Activated naive CD4-positive, alpha-beta T cell (primary cell): ENCODE measurements at places on chromosomes 5 and 9.
A peak's percentile ranks its signal among the peaks of the same experiment; 100 is the strongest.

DNA sequence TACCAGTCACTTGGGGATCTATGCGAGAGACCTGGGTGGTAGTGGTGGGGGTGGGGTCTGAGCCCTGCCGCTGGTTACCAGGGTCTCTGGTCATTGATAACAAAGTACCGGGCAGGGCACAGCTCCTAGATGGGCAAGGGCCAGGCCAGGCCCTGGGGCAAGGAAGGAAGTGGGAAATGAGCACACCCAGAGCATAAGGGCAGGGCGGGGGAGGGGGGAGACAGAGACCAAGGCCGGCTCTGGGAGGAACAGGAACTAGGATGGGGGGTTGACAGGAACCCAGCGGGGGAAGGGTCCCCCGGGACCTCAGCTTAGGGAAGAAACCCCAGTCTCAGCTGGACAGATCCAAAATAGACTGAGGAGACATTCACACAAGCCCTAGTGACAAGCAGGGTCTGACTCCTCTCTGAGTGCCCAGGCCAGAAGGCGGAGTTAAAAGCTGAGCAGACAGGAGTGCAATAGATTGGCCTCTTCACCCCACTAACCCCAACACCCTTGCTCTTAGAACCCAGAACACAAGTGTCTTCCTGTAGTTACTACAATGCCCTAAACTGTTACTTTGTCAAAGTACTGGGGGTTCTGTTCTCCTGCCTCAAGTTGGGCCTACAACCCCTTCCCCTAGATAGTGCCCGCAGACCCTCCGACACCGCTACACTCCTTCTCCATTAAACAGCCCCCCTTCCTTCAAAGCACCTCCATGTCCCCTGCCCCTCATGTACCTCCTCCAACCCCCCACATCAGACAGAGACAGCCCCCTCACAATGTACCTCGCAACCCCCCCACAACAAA lies 628 bp downstream of the ATOSB start:
- no peak for DNase-seq

DNA sequence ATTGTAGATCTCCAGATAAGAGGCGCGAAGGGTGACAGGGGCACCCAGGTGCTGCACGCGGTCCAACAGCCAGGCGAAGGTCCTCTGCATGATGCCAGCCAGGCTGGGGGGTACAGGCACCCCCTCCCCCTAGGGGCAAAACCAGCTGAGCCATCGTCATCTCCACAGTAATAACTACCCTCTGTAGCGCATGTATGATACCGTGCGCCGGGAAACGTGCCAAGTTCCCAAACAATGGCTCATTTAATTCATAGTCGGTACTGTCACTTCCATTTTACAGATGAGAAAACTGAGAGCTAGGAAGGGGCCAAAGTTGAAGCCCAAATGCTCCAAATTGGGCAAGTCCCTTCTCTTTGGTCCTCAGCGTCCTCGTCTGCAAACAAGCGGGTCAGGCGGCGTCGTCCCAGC lies 1.5 kb downstream of the KIF12 start:
- DNase-seq, result no peak

- DNase-seq, result no peak
These were observed 126.1 kb upstream of the WWC1 start for GRCh38 chr5:168165221-168165914.

GRCh38 chr5:140965905-140966292 lies 377 bp upstream of the PCDHAC2 start:
- DNase-seq, result no peak

- DNase-seq, result no peak
These were observed 56.0 kb upstream of the TPD52L3 start for GRCh38 chr9:6272229-6272598.

DNA sequence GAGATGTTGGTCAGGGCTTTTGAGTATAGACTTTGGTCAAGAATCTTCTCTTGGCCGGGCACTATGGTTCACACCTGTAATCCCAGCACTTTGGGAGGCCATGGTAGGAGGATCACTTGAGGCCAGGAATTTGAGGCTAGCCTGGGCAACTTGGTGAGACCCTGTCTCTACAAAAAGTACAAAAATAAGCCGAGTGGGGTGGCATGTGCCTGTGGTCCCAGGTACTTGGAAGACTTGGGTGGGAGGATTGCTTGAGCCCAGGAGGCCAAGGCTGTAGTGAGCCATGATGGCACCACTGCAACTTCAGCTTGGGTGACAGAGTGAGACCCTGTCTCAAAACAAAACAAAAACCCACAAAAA lies 57.5 kb downstream of the ACER2 start:
- DNase-seq, result no peak

DNA sequence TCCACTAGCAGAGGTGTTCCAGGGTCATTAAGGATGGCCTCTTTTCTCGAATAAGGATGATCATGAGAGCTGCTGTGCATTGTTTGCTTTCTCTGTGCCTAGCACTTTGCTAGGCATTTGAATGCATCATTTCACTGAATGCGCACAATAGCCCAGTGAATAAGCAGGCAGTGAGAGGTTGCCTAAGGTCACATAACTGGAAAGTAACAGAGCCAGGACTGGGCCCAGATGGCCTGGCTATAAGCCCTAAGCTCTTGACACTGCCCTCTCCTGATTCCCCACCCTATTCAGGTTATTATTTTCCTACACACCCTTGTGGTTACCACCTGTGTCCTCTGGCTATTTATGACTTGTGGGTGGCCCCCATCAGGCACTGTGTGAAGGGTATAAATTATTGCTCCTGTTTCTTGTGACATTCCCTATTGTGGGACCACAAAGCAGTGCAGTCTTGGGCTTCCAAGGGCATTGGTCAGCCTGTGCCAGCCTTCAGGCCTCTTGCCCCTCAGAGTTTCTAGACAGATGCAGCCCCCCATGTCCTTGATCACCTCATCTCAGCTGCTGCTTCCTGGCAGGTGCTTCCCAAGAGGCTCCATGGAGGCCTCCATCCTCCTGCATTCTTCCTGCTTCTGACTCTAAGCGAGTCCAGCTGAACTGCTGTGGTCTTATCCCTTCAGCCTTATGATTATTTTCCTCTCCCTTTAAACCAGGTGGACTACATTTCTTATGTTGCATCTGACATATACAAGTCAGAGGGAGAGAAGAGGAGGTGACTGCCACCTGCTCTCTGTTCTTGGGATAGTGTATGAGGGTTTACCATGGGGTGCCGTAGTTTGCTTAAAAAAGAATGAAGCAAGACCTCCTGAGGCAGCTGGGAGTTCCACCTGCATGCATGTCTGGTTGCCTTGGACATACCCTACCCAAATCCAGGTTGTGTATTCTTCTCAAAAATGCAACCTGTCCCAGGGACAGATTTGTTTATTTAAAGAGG lies 47.6 kb downstream of the ANGPTL2 start:
- no peak for DNase-seq

GRCh38 chr5:95949810-95950209 lies 11.8 kb downstream of the ELL2 start:
- DNase-seq, result no peak

- DNase-seq, result no peak
These were observed 167.7 kb downstream of the TARS1 start for GRCh38 chr5:33608344-33609041.

DNA sequence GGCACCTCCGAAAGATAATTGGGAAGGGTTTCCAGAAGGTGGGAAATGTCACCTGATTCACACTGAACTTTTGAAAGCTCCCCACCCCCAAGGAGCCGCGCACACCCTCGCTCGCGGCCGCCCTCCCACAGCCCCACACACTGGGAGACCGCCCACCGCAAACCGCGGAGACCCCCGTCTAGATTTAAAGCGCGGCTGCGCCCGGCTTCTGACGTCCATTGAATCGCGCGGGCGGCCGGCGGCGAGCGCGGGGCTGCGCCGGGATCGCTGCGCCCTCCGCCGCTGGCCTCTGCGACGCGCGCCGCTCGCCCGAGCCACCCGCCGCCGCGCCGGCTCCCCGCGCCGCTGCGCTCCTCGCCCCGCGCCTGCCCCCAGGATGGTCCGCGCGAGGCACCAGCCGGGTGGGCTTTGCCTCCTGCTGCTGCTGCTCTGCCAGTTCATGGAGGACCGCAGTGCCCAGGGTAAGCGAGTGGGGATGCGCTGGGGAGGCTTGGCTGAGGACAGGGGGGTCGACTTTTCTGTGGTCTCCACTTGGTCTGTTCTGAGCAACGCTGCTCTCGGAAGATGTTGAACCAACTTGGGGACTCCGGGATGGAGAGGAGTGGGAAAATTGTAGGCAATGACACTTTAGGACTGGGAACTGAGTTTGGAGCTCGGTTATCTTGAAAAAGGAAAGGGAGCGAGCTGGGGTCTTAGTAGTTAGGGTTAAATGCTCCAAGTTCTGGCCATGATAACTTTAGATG lies at the start of gene FST:
FST (plus strand) TSS at position 214 of the 743 bp plus-strand sequence; CDS start at position 377, 163 bp downstream.
- DNase-seq, result no peak

DNA sequence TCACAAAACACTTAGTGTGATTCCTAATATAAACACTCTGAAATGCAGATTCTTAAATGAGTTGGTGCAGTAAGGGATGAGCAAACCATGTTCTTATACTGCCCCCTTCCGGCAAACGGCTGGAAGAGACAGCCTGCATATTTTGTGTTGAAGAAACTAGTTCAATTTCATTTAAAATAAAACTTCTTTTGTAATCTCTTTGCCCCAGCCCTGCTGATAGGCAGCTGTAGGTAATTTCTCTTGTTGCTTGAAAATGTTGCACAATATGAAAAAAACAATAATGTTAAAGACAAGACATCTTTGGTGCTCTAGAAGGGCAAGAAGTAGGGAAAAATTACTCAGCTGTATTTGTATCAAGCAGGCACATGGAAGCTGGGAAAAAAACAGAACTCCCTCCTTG lies 89.7 kb upstream of the CCNG1 start:
- DNase-seq, result peak; percentile 0

GRCh38 chr5:158026304-158027031 lies 167.5 kb upstream of the CLINT1 start:
- no peak for DNase-seq

DNA sequence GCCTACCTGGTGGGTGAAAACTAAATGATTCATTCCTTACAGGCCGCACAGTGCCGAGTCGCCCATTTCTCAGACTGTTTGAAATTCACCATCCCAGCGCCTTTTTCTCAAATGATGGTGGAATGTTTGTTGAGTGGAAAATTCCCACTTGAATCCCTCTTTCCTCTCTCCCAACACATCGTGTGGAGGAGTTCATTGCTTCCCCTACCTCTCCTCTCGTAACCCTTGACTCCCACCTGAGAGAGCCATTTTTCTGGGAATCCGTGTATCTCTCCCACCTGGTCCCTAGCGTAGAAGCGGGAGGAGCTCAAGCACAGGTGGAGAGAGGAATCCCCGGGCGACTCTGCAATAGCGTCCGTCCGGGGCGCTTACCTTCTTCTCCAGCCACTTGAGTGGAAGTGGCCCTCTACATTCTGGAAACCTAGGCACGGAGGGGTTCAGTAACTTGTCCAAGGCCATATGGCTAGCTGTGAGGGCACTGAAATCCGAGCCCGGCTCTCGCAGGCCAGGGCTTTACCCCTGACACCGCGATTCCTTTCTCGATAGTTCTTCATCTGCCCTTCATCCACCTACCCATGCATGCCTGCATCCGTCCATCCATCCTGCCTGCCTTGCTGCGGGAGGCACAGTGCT lies 683 bp downstream of the OSMR start:
- DNase-seq, result no peak

DNA sequence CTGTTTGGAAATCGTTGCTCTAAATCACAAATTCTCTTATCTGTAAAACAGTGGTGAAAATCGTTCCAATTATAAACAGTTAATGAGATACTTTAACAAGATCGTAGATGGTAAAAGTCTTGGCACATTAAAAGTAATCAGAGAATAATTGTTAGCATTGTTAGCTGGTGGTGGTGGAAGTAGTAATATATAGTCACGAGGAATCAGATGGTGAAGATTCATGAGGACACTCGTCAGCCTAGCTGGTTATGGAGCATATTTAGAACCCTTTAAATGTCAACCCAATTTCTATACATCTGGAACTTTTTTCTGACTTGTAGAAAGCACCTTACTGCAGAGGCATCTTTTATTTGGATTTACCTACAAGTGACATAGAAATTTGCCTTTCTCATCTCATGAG lies 190.8 kb downstream of the TLE1 start:
- no peak for DNase-seq

DNA sequence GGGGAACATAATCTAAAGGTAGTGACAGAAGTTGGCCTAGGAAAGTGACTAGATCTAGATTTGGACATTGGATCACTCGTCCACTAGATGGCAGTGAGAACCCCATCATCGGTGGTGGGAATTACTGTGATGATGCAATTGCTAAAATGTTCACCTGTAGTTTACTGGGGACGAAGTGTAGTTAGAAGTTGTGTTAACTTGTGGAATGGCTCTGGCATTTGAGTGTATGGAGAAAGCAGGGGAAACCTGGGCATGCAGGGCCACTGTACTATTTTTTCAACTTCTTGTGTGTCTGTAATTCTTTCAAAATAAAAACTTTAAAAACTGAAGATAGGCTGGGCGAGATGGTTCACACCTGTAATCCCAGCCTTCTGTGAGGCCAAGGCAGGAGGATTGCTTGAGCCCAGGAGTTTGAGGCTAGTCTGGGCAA lies 75.5 kb downstream of the PHAX start:
- no peak for DNase-seq

DNA sequence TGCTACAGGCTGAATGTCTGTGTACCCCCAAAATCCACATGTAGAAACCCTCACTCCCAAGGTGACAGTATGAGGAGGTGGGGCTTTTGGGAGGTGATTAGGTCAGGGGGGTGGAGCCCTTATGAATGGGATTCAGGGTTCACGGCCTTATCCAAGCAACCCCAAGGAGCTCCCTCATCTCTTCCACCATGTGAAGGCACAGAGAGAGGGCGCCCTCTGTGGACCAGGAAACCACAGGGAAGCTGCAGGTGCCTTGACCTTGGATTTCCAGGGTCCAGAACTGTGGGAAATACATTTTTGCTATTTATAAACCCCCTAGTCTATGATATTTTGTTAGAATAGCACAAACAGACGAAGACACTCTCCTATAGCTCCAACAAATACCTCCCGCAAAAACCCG lies 53.6 kb upstream of the IRX2 start:
- no peak for DNase-seq

DNA sequence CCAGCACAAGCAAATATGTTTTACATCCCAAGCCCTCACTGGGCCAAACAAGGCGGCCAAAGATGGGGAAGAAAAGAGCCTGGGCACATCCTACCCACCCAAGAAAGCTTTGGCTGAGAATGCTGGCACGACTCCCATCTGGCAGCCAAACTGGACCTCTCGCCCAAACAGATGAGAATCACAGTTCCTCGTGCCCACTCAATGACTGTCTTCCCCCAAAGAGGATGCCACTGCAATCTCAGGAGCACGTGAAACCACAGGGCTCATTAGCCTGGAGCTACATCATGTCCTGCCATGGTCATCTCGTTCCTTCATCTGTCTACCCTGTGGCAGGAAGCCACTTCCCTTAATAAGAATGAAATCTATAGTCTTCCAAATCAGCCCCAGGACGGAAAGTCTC lies 536.8 kb downstream of the BNC2 start:
- no peak for DNase-seq

DNA sequence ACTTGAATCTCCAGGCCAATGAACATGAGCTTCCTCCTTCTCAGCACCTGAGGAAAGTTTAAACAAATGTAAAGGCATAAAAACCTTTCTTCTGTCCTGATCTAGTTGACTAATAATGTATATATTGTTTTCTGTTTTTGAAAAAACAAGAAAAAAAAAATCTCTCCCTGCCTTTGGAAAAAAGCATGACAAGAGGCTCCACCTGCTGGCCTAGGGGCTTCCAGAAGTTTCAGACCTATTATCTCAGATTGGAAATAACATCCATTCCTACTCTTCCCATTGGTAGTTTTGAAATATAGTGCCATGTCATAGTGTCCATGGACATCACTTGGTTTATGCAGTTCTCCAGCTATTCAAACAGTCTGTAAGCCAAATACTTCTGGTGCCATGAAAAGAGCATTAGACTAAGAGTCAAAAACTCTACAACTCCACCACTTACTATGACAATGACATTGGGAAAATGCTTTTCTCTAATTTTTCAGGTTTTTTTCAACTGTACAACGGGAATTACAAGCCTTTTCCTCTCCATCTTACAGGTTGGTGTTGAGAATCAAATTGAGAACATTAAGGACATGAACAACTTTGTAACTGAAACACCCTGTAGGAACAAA lies 409.6 kb upstream of the MPDZ start:
- DNase-seq, result no peak
